ENCODE measurements at places on chromosomes 4 and X.

- DNase-seq, result no peak
These were observed 50.8 kb downstream of the SMIM14 start for GRCh38 chr4:39587881-39588280.

DNA sequence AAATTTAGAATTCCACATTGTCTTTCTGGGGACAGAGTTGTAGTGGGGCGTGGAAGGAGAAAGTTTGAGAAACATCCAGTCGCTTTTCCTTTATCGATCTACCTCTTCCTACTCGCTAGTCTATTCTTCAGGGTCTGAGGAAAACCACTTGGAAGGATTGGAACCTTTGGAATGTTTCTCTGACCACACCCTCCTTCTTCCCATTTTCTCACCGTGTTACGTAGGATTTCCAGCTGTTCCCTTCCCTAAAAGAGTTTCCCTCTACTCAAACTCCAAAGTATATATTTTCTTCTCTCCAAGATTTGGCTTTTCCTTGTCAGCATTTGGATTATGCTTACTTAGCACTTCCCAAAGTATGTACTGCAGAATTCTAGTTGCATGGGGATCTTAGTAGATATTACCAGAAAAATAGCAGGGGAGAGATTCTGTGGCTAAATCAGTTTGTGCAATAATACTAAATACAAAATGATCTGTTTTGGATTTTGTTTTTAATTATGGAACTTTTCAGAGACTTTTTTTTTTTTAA is 4.9 kb downstream of the ENPEP start:
- peak; percentile 2 for DNase-seq

GRCh38 chr4:140180577-140180976 is 26.6 kb upstream of the MAML3 start:
- DNase-seq, result no peak

DNA sequence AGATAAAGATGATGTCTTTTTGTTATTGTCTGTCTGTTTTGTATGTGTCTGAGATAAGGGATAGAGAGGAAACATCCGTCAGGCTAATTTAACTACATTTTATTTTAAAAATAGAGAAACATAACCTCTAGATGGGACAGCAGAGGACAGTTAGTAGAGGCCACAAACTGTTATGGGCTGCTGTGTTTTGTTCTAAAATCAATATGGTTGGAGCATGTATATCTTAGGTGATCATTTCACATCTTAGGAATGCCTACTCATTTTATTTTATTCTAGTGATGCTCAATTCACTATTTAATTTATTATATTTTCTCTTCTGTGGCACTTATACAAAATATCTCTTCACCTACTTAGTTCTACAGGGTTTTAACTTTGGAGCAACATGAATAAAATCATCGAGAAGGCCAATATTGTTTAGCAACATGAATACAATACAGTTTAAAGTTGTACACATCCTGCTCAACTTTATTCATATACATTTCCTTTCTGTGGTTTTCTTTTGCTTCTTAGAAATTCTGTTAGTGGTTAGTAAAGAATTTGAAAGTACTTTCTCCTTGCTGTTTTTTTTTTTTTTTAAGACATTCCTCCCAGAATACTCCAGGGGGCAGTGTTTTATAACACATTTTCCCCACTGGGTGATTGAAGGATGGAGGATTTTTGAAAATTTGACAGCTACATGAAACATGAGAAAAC is 392.9 kb downstream of the UNC5C start:
- peak; percentile 55 for DNase-seq

DNA sequence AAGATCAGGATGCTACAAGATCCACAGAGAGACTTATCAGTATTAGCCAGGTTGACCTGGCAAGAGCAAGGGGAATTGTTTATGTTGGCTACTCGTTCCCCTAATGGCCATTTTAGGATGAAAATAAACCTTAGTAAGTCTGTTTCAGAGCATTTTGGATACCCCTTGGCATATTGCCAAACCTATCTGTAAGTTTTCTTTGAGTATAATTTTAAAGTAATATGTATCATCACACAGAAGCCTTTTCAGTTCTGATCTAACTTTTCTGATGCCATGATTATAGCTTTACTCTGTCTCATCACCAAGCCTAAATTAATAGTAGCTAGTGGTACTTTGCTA is 99.7 kb downstream of the TSPAN7 start:
- DNase-seq, result no peak

DNA sequence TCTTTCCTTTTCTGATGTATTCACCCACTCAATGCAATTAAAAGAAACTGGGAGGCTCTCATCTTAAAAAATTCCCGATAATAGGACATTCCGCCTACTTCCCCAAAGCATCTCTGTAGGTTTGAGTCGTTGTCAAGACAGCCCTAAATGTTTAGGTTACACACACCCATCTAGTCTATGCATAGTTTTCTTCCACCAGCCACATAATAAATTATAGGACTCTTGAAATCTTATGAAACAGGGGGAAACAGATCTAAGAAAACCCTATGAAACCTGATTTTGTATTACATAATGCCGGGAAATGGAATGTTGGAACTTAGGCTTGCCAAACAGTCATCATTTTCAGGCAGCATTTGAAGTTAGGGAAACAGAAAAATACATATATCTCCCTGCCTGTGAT is 150.0 kb downstream of the PRKX start:
- no peak for DNase-seq

DNA sequence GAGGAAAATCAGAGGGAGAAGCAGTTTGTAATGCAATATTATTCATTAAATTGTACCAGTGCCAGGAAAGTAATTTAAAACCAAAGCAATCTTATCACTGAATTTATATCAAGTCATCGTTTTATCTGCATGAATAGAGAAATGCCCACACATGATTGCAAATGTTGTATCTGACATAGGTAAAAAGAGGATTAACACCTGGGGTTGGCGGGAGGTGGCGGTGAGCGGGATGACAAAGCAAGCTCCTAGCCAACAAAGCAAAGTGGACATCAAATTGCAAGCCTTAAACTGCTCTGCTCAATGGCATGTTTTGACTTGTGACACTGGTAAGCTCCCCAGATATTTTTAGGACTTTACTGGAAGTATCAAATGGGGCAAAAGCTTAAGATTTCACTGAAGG is 16.4 kb downstream of the HPGD start:
- DNase-seq, result no peak

GRCh38 chr4:89939546-89939945 is 44.9 kb downstream of the MMRN1 start:
- peak; percentile 12 for DNase-seq

- DNase-seq, result peak; percentile 72
These were observed 7.6 kb upstream of the BST1 start for GRCh38 chr4:15695240-15695699.

- DNase-seq, result no peak
These were observed 17.4 kb downstream of the GSPT2 start for GRCh38 chrX:51760657-51761056.

DNA sequence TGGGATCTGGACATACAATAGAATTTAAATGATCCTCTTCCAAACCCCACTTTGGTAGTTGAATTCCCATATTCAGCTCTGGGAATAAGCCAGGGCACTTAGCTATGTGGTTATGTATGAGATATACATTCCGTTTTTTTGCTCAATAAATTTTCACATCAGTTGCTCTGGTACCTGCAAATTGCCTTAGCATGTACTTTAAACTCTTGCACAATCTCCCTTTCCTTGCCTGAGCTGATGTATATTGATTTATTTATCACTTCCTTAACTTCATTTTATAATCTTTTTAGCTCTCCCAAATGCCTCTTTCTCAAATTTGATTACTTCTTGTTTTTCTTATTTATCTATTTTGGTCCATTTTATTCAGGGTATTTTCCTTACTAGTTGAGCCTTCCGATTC is 90.1 kb upstream of the AGA start:
- DNase-seq, result no peak

Measured in SJCRH30 (cell line).